ENCODE measurements at places on chromosomes 7 and 10.

GRCh38 chr7:5406957-5407945, 16.4 kb downstream of the TNRC18 start:
- DNase-seq = no peak

DNA sequence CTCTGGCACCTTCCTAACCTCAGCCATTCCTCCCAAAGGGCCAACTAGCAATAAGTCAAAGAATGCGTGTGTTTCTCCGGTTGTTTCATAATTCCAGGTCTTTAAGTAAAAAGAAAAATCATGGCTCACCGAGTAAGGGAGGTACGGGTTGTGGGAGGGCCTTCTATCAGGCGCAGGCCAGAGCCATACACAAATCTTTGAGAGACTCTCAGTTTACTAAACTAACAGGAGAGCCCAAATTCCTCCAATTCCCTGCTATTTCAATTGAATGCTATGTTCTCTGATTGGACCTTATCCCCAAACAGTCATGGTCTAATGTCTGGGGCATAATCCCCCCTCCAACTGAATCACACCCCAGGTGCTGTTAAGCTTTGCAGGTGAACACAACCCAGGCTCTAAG, 26.2 kb upstream of the SLF2 start:
- DNase-seq = no peak

- no peak for DNase-seq
Observed at GRCh38 chr7:150874401-150875198, 22.3 kb downstream of the AOC1 start.

DNA sequence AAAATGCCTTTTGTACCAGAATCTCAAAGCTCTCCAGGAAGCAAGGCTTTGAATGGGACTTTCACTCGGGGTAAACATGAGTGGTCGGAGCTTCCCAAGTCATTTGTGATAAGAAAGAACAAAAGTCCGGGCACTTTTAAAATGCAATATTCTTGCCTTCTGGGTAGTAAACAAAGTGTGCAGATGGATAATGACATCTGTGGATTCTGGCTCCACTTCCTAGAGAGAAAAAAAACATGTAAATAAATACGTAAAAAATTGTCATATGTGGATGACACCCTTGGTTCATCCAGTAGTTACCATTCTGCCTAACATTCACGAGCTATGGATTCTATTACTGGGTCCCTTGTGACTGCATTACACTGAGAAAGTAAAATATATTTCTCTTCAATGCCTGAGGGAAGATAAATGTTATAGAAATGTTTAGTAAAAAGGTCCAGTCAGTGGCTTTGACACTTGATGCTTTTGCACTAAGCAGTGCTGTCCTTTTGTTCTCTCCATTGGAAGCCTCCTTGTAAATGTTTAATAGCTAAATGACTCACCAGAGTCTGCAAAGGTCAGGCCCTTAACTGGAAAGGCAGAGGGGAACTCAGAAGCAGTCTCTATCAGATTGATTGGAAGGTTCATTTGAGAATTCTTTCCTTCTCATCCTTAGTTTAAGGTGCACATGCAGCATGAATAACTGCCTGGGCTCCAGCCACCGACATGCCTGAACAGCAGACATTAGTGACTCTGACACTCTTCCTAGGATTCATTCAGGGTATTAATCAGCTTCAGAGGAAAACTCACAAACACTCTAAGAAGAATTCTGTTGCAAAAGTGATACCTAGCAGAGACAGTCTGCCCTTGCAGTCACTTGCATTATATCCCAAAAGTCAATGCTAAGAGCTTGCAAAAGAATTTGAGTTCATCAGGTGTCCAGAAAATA, 11.7 kb upstream of the EDRF1 start:
- DNase-seq = no peak

GRCh38 chr7:69577221-69577620, 21.1 kb upstream of the AUTS2 start:
- no peak for DNase-seq

- no peak for DNase-seq
Observed at GRCh38 chr10:26696786-26697162, 727 bp upstream of the PDSS1 start.

GRCh38 chr10:20674926-20675325, 222.2 kb downstream of the NEBL start:
- DNase-seq = no peak

DNA sequence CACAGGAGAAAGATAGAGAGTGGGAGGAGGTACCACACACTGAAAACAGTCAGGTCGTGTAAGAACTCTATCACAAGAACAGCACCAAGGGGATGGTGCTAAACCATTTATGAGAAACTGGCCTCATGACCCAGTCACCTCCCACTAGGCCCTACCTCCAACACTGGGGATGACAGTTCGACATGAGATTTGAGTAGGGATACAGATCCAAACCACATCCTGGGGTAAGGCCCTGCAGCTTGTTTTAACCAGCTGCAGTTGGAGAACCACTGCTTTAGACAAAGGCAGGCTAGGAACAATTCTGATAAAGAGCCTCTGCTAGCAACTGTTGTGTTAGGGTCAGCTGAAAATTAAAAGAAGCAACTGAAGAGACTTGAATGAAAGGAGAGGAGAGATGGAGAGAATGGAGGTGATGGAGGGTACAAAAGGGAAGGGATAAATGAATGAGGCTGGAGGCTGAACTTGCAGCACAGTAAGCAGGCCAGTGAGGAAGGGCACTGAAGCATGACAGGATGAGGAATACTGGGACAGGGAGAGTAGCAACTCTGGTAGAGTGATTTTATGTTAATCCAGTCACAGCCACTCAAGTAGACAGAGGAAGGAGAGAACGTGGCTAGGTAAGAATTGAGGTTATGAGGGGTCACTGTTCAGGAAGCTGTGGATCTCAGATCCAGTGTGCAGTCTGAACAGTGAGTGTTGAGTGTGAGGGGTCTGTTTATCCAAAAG, 23.6 kb downstream of the MEST start:
- DNase-seq = no peak

DNA sequence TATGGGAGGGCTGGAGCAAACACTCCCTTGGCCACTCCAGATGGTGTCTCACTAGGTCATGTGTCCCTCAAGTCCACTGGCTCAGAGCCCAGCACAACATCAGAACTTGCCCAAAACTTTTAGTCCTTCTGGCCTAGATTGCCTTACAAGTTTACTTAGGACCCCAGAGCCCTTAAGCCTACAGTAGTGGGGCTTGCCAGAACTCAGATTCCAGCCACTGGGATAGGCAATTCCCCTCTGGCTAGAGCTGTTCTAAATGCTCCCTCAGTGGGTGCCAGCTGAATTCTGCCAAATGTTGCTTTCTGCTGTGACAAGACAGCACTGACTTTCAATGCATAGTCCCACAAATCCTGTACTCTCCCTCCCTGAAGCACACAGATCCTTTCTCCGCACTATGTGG, 331.1 kb downstream of the HTR7 start:
- no peak for DNase-seq

DNA sequence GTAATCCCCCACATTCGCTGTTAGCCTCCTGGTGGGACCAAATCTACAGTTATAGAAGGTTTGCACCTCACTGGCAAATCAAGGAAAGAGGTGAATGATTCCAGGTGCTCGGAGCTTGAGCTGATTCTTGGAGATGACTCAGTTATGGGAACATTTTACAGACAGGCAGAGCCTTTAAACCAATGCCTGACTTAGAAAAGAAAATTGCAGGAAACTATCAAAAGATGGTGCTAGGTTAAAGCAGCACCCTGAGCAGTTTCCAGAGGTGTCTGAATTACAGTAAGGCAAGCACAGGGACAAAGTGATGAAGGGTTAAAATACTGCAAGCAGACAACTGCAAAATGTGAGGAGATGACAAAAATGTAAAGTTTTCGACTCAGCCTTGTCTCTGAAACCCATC, 2.9 kb downstream of the LRRTM3 start:
- DNase-seq = no peak

GRCh38 chr7:102433219-102434038, at the start of gene ORAI2:
ORAI2 (plus strand) TSS chr7:102433575; CDS start chr7:102438957, 5,382 bp downstream.
- DNase-seq = peak; percentile 84
